Stimulated activated CD4-positive, alpha-beta T cell treated with anti-CD3 and anti-CD28 coated beads, TNF-alpha, amount 100 ng/mL, for 24 hours (primary cell): ENCODE measurements at places on chromosomes 7 and 10.

DNA sequence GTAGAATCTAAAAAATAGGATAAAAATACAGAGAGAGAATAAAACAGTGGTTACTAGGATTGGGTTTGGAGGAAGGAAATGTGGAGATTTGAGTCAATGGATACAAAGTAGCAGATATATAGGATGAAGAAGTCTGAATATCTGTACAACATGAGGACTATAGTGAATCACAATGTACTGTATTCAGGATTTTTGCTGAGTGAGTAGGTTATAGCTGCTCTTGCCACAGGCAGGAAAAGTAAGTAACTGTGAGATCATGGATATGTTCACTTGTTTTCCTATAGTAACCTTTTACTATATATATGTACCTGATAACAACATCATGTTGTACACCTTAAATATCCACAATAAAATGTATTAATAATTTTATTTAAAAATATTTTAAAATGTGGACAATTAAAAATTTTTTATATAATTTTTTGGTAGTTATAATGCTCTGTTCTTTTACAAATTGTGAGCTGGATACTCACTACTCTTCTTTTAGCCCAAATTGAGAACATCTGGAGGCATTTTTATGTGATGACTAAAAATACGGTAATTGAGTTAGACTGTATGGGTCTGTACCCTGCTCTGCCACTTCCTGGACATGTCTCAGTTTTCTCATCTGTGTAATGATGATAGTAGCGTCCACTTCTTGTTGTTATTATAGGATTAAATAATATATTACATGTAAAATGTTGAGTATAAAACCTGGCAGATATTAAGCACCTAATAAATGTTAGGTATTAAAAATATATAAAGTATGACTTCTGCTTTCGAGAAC is 439.1 kb downstream of the AUTS2 start:
- no peak for DNase-seq

- peak; percentile 3 for DNase-seq
These were observed 507 bp downstream of the PDZD8 start for GRCh38 chr10:117374506-117375359.

GRCh38 chr10:80552151-80552646 is 14.5 kb downstream of the SH2D4B start:
- DNase-seq = no peak

DNA sequence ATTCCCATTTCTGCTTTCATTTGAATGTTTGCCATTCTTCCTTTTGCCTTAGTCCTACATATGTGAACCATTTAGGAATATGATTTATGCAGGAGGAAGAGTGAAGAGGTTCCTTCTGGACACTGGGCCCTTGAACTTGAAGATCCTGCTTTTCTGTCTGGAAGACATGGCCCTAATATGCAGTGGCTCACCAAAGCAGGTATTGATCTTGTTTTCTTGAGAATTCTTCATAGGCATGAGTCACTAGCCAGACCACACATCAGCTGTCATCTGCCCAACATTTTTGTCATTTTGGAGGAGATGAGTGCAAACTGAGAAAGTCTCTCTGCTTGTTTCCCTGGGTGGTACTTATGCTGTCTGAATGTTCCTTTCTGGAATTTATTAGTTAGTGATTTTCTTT is 382.6 kb downstream of the LRMDA start:
- DNase-seq = no peak

GRCh38 chr7:42053834-42054233 is 183.2 kb downstream of the GLI3 start:
- DNase-seq = no peak

GRCh38 chr7:120370954-120371353 is 98.0 kb downstream of the KCND2 start:
- DNase-seq = no peak

GRCh38 chr10:53239873-53240272 is 467.3 kb upstream of the MBL2 start:
- DNase-seq = no peak

GRCh38 chr7:95056901-95057300 is 149.5 kb downstream of the PPP1R9A start:
- no peak for DNase-seq

- DNase-seq = no peak
These were observed 33.9 kb downstream of the BCAP29 start for GRCh38 chr7:107613948-107614347.

DNA sequence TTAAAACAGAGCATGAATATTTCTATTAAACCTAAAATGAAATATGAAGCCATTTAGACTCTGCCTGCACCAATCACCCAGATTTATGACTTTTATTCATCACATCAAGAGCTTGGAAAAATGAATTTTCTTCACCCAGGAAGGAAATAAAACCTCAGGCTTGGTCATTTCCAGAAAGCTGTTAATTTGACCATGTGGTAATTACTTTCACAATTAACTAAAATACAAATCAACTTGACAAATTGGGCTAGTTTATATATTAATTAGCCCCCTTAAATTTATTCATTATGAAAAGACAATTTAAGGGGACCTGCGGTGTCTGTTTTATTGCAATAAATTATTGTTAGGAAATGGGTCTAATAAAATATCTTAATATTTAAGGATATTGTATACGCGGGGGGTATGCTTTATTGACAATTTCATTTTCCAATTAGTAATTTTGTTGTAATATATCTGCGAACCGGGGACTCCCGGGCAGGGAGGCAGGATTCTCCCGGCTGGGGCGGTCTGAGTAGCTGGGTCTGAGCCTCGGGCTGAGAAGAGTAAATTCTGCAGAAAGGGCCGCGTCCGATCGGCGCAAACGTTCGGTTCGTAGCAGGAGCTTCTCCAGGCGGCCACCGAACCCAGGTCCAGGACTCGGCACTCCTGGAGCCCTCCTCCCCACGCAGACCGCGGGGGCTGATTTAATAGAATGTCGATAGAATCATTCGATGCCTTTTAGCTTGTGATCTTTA is 9.4 kb upstream of the MNX1 start:
- DNase-seq = no peak

- no peak for DNase-seq
These were observed 93.3 kb upstream of the GDF10 start for GRCh38 chr10:47206449-47207280.

- DNase-seq = no peak
These were observed 82.3 kb upstream of the FZD1 start for GRCh38 chr7:91181949-91182348.

DNA sequence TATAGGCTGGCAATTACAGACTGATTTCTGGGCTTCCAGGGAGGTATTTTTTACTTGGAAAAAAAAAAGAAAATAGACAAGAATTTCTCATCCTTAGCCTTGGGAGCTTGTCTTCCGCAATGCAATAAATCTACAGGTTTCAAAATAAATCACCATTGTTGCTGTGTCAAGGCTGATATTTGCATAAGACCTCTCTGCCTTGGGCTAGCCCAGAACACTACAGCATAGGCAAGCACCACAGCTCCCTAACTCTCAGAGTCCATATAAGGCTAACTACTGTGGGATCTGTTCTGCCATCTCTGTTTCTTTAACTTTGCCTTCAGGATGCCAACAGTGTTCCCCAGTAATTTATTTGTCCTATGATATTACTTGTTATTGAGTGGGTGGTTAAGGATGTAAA is 64.4 kb downstream of the ZWINT start:
- DNase-seq = no peak

GRCh38 chr7:2575046-2575732 is 16.4 kb downstream of the IQCE start:
- DNase-seq = no peak

- no peak for DNase-seq
These were observed 10.2 kb upstream of the YWHAG start for GRCh38 chr7:76369018-76369417.

DNA sequence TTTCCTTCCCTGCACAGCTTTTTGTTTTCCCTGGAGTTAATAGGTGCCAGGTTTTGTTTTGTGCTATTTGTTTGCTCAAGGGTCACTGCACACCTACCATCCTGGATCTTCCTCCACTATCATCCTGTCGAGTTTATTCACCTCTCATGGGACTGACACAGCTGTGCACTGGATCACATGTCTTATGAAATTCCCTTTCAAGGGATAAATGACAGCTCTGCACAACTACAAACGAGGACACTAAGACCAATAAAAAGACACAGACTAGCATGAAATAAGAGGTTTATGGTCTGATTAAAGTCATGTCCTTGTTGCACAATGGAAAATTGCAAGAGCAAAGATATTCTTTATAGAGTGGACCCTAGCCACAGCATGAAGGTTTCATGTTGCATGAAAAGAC is 76.7 kb upstream of the SFMBT2 start:
- DNase-seq = no peak

DNA sequence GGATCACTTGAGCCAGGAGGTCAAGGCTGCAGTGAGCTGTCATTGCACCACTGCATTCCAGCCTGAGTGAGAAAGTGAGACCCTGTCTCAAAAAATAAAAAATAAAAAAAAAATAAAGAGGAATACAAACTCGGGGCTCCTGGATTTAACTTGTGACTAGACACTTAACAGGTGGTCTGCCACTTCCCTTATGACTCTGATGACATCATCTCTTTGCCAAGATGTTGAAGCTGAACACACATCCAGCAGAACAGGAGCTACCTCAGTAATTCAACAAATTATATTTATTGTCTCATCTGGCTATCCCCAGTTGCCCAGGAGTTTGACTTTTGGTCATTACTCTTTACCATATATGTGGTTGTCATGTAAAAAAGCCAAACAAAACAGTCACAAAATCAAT is 35.3 kb downstream of the NEUROD6 start:
- DNase-seq = no peak

DNA sequence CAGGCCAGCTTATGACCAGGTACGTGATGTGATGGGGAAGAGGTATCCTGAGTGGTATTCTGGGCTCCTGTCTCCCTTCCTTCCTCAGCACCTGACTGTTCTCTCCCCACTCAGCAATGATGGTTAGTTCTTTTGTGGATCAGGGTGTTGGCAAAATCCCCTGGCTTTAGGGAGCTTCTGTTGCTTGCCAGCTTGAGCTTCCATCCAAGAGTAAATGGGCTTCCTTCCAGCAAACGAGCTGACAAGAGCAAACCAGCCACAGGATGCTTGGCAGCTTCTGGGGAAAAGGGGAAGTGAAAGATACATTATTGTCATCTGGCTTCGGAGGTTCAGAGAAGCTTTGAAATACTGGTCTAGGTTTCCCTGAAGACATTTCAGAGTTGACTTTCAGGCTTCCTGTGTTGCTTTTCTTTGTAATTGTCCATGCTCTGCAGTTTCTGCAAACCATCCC is 5.2 kb downstream of the DUSP5 start:
- no peak for DNase-seq

DNA sequence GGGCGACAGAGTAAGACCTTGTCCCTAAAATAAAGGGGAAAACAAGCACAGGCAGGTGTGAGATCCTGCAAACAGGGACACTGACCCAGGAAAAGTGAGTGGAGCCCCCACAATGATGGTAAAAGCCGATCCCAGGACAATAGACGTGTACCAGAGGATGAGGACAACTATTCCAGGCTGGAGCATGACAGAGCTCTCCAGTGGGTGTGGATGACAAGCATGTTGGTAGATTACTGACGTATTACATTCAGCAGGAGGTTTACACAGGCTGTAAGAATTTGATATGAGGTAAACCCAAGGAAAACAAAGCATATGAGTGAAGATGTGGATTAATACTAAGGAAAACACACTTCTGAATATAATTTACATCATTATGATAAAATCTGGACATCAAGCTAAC is 27.8 kb upstream of the SMURF1 start:
- no peak for DNase-seq

DNA sequence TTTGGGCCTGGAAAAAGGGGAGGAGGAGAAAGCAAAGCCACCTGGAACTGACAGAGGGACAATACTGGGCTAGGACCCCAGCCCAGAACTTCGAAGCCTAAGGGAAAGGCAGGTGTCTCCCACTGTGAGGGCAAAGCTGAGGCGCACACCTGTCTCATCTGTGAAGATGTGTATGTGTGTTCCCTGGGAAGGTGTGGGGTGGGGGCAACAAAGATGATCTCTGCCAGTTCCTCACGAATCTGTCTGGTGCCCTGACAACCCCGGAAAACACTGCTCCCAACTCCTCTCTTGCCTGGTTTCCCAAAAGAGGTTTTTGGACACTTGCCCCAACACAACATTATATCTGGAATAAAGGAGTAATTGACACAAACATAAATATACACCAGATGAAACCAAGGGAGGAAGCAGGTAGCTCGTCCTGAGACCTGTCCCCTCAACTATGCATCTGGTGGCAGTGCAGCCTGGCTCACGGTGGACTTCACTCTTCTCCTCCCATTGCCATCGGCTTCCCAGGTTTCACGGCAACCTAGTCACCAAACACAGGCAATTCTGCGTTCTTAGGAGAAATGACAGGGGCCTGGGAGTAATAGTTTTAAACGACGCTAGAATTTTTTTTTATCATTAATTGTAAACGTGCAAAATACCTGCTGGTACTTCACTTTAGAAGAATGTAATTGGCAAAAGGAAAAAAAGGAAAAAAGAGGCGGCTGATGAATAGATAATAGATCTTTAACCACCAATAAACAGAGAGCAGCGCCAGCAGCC is 1.7 kb upstream of the EMX2 start:
- DNase-seq = no peak

DNA sequence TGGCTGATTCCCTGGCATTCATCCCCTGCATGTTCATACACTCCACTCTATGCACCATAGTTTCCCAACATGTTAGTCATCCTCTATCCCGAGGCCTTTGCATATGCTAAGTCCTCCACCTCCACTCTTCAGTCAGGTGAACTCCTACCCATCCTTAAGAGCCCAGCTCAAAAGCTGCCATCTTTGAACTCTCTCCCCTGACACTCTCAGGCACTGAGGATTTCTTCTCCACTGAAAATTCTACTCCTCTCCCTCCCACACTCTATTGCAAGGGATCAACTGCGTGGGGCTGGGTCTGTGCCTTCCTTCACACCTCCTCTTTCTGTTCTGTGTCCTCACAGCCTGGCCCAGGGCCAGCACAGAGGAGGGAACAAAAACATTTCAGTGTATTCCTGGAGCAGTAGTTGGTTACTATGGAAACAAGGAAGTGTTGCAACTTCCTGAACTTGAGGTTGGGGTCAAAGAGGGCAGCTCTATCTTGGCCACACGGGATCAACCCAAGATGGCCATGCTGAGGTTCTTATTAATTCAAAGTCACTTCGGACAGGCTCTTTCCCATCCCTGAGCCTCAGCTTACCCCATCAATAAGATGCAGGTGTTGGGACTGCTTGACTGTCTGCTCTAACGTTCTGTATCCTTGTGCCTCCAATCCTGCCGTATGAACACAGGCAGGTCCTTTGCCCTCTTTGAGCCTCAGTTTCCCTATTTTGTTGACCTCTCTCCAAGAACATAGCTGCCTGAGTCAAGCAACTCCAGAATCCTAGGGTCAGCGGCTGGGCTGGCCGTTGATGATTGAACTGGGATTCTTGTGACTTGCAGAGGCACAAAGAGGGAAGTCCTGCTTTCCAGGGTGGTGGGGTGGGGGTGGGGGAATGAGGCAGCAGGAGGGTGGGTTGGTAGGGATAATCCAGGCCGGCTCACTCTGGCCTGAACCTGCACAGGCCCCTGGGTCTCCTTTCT is 15.5 kb downstream of the ZMIZ1 start:
- DNase-seq = no peak

- DNase-seq = no peak
These were observed 45.4 kb downstream of the GNA12 start for GRCh38 chr7:2798669-2799068.

GRCh38 chr7:109126404-109127050 is 556.9 kb downstream of the DNAJB9 start:
- no peak for DNase-seq
